Sciatic nerve (tissue), 2 donors: ENCODE measurements at places on chromosomes 2 and 18.

GRCh38 chr2:213189001-213189899 lies 37.8 kb upstream of the IKZF2 start:
- DNase-seq: no peak

DNA sequence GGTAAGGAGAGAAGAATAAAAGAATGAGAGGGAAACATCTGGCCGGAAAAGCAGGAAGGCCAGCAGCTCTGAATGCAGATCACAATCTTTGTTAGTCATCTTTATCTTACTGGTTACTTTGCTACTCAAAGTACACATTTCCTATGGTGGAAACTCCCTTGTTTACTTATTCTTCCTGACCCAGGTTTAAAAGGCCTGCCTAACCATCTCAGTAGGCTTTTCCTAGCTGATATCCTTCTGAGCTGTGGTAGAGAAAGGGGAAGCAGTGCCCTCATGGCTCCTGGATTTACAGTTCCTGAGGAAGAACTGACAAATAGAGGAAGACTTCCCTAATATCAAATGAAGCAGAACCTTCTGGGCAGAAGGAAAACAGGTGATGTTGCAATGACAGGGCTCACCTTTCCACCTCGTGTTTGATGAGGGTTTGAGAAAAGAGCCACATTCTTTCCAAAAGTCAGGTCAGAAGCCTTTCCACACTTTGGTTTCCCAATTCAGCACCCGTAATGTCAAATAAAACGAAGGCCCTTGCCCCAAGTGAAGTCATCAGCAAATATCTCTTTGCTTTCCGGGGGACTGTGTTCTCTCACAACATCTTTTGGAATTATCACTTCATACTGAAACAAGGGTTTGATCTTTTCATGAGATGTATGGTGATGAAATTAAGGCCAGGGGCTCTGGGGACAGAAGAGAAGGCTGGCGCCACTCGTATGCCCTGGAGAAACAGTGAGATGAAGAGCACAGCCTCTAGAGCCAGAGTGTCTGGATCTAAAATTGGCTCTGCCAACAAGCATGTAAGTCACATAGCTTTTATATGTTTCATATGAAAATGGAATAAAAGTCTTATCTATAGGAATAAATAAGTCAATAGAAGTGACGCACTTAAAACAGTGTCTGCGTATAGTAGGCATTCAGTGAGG lies 26.7 kb upstream of the APOB start:
- no peak for DNase-seq

DNA sequence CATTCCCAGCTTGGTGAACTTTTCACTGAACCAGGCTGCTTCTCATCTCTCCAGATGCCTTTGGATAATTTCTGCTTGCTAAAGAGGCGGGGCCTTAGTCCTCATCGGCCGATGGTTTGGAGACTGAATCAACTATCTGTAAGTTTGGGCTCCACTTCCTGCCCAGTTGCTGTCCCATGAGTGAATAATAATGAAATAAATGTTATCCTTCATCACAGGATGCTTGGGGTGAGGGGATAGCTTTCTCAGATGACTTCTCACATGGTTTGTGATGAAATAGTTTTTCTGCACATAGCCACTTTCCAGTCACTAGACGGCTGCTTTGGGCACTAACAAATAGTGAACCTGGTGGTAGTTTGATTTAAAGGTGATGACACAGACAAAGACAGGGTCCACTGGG lies 376.6 kb upstream of the TRIB2 start:
- DNase-seq: no peak

- DNase-seq: no peak
These were observed 10.4 kb downstream of the ST8SIA3 start for GRCh38 chr18:57362714-57363113.

DNA sequence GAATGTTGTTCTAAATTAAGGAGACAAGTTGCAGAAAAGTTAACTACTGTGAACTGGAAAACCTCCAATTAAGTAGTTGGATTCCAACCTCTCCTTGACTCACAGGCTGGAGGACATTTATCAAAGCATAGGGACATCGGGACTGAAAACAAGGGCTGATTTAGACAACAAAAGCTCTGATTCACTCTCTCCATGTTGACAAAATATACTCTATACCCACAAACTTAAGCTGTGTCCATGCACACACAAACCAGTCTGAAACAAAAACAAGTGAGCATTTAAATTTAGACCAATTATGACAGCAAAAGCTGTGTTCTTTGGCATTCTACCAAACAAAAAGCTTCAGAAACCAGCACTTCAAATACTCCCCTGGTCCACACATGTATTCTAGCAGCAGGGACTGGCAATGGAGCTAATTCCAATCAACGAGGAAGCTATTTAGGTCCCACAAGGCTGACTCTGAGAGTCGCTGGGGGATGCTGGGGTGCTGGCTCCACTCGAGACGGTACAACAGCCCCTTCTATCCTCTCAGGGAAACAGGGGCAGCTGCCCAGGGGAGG lies 71.4 kb downstream of the NXPH2 start:
- DNase-seq: no peak
